RPMI8226 (cell line): ENCODE measurements at places on chromosomes 5 and 9.

DNA sequence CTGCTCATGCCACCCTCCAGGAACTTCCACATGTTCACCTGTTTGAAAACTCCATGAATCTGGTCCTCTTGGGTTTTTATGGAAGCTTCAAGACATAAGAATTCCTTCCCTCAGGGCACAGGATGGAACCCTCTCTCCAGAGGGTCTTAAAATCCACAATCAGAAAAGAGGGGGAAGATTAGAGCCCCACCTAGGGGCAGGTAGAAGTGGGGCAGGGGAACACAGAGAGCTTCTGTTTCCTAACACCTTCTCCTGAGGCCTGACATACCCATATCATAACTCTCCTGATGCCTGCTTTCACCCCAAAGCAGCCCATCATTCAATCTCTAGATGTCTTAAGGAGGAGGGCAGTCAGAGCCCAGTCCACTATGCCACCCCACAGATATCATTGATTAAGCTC lies 1087.7 kb upstream of the ARRDC3 start:
- DNase-seq: no peak

GRCh38 chr5:39059064-39059463 lies 15.1 kb downstream of the RICTOR start:
- no peak for DNase-seq

DNA sequence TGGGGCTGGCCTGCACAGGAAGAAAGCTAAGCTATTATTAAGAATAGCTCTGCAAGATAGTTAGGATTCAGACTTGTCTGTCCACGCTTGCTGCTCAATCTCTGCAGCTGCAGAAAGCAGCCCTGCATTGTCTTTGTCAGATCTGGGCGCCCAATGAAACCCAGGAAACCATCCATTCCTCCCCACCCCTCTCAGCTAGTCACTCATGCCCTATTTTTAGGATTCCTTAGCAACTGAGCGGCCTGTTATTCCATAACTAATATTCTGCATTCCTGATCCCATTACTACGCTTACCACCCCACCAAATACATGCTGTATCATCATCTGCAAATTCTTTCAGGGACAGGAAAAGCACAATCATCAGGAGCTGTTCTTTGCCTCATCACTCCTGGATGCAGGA lies 52.9 kb upstream of the APC start:
- DNase-seq: no peak

- DNase-seq: no peak
These were observed 166.8 kb upstream of the MAP3K1 start for GRCh38 chr5:56648460-56649034.

GRCh38 chr5:150656191-150657132 lies 4.6 kb upstream of the MYOZ3 start:
- DNase-seq: peak; percentile 80

DNA sequence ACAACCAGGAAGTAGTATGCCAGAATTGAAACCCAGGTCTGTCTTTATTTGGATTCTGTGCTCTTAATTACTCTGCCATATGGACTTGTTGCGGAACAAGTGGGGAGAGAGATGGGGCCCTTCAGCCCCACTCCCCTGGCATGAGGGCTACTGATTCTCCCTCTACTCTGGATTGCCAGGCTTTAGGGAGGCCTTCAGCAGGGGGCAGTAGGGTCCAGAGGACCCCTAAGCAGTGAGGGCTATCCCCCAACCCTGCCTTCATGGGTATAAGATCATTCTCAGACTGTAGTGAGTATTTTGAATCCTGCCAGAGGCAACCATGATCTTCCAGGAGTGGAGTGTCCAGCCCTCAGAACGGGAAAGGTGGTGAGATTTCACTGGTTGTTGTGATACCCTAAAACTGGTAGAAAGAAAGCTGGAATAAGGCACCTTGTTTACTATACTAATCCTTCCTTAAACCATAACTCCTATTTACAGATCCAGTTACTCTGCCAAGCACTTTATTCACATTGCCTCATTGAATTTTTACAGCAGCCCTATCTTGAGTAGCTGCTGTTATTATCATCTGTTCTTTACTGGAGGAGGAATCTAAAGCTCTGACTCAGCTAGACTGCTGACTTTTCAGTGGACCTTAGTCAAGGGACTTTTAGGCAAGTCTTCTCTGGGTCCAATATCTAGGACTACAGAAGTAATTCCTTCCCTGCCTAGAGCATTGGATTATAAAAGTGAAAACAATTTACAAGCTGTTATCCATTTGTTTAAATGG lies 31.3 kb upstream of the LARP1 start:
- no peak for DNase-seq
